Natural killer cell (primary cell): ENCODE measurements at places on chromosomes 5 and 9.

DNA sequence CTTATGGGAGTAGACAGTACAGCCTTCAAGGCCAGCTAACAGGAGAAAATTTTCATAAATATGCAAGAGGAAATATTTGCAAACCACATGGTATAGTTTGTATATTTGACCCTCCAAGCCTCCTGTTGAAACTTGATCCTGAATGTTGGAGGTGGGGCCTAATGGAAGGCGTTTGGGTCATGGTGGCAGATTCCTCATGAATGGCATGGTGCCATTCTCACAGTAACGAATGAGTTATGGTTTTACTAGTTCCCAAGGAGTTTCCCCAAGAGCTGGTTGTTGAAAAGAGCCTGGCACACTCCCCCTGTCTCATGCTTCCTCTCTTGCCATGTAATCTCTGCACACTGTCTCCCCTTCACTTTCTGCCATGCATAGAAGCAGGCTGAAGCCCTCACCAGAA is 3.3 kb upstream of the PAIP1 start:
- no peak overlapping the region for H3K27ac ChIP-seq
- no peak for DNase-seq

GRCh38 chr5:5521029-5521428 is 98.6 kb downstream of the ICE1 start:
- H3K4me3 ChIP-seq = no peak overlapping the region
- H3K27me3 ChIP-seq = no peaks in the 10 kb centered on the region
- peaks cover 5% of the 10 kb centered on the region for H3K4me1 ChIP-seq
- DNase-seq = no peak
- H3K27ac ChIP-seq = no peak overlapping the region

- no peak for DNase-seq
- H3K27ac ChIP-seq = no peak overlapping the region
- H3K27me3 ChIP-seq = no peaks in the 10 kb centered on the region
Observed at GRCh38 chr5:118466418-118466817, 521.9 kb downstream of the DTWD2 start.

GRCh38 chr9:8188723-8189407 is 389.3 kb upstream of the DMAC1 start:
- H3K4me3 ChIP-seq = no peak overlapping the region
- no peaks in the 10 kb centered on the region for H3K4me1 ChIP-seq
- no peak for DNase-seq
- H3K36me3 ChIP-seq = no peaks in the 10 kb centered on the region
- H3K27ac ChIP-seq = no peak overlapping the region

DNA sequence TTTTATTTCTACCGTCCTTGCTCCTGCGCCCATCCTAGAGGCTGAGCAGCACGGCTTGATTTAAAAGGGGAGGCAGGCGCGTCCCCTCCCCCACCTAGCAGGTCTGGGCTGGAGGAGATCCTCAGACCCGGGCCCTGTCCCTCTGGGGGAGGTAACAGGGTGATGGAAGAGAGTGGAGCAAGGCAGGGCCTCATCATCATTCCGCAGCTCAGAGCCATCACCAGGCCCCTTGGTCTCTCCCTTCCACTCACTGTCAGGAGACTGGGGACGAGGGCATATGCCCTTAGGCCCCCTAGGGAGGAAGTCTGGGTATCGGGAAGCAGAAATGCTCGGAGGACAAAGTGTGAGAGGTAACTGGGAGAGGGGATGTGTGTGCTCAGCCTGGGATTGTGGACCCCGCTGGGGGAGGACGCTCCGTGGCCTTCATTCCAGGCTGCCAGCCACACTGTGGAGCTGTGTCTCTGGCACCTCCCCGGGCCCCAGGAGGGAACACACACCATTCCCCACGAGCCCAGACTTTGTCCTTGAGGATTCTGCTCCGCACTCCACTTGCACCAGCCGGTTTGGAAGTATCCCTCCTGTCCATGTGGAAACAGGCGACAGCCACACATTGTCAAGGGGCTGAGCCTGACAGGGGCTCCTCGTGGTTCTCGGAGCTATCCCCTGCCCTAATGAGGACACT is 761 bp downstream of the REEP2 start:
- H3K36me3 ChIP-seq = peaks cover 20% of the 10 kb centered on the region
- no peaks in the 10 kb centered on the region for H3K27me3 ChIP-seq
- DNase-seq = no peak
